RWPE2 (cell line): ENCODE measurements at places on chromosomes 1 and 21.
A peak's percentile ranks its signal among the peaks of the same experiment; 100 is the strongest.

GRCh38 chr1:210455840-210456603 lies 127.3 kb downstream of the HHAT start:
- DNase-seq = no peak

DNA sequence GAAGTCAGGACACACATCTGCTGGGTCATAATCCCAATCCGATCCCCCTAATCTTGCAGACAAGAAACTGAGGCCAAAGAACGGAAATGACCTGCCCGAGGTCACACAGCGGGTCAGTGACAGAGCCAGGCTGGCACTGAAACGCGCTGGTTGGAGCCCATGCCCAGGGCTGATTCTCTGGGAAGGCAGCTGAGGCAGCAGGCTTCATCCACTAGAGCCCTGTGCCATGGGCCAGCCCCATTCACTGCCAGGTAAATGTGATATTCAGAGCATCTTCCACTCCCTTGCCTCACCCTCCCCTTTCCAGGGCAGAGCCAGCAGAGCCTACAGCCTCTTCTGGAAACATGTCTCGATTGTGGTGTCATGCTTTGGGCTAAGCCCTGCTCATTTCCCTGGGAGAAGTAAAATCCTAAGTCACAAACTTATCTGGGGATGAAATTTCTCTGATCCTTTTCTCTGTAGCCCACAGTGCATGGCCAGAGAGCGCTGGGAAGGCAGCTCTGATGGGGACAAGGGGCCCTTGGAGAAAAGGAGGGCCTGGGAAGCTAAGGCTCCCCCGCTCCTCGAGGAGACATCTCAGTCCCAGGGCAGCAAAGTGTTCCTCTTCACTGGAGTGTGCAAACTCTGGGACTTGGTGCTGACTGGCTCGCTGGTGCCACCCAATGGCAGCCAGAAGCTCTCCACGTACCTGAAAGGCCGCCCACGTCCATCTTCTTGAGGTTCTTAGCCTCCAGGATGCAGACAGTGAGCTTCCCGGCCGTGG lies 110.4 kb downstream of the SYT2 start:
- no peak for DNase-seq

DNA sequence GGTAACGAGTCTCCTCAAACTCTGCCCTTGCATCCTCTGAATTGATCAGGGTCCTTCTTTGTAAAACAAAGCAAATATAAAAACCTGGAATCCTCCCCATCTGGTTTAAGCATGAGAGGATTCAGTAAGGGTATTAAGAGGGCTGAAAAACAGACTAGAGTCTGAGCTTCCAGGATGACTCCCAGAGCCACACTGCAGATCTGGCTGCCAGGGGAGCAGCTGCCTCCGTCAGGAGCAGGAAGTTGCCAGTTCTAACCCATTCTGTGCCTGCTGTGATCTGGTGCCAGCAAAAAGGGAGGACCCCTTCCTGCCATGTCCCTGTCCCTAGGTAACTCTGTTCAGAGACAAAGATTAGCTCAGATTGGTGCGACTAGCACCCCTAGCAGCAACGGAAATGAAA lies 27.5 kb downstream of the SERTAD4 start:
- no peak for DNase-seq

DNA sequence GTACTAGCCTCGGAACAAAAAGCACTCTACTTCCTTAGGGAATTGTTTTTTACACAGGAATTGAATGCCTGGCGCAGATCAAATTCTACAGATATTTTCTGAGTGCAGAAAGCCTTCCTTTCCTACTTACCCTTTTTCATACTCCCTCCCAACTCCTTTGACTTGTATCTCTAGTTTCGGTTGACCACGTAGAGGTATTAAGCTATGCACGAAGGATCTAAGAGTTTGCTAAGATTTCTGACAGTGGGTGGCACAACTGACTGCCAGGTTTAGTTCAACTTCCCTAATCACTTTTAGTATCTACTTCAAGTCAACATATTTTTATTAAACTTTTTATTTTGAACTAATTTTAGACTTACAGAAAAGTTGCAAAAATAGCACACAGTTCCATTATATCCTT lies 5.0 kb downstream of the TOR1AIP2 start:
- DNase-seq = no peak

- DNase-seq = no peak
These were observed 39.1 kb downstream of the PTPRU start for GRCh38 chr1:29275435-29275834.

DNA sequence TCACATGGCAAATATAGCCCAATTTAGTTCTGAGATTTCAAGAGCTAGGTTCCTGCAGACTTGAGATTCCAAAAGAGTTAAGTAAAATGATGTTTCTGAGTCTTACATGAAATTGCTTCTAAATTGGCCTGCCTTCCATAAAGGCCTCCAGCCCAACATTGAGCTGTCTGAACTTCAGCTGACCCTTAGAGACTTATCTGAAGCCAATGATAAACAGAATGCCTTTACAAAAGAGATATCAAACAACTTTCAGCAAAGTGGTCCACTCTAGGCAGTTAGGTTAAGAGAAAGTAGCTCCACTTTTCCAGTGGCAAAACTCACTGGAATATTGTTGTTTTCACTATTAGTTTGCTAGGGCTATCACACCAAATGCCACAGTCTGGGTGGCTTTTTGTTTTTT lies 6.3 kb upstream of the RC3H1 start:
- no peak for DNase-seq

GRCh38 chr1:205672970-205673369 lies 7.3 kb downstream of the SLC45A3 start:
- DNase-seq = no peak

DNA sequence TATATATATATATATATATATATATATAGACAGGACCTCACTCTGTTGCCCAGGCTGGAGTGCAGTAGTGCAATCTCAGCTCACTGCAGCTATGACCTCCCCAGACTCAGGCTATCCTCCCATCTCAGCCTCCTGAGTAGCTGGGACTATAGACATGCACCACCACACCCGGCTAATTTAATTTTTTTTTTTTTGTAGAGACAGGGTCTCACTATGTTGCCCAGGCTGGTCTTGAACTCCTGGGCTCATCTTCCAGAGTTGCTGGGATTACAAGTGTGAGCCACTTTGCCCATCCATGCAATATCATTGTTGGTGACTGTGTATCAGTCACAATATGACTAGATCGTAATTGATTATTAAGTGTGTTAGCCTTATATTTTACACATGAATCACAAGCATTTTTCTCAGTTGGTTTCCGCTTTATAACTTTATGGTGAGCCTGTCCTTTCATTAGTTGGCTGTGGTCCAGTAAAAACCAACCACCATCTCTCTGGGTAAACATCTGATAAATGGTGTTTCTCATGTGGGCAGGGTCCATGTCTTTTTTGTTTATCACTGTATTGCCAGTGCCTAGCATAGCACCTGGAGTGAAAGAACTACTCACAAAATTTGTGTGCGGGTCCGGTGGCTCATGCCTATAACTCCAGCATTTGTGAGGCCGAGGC lies 63.6 kb downstream of the MYOM3 start:
- DNase-seq = no peak

DNA sequence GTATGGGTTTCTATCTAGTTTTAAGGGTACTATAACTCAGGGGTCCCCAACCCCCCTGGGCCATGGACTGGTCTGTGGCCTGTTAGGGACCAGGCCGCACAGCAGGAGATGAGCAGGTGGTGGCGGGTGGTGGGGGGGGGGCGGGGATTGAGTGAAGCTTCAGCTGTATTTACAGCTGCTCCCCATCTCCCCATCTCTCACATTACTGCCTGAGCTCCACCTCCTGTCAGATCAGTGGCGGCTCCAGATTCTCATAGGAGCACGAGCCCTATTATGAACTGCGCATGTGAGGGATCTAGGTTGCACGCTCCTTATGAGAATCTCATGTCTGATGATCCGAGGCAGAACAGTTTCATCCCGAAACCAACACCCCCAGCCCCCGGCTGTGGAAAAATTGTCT lies 95.1 kb upstream of the SLC45A1 start:
- no peak for DNase-seq

DNA sequence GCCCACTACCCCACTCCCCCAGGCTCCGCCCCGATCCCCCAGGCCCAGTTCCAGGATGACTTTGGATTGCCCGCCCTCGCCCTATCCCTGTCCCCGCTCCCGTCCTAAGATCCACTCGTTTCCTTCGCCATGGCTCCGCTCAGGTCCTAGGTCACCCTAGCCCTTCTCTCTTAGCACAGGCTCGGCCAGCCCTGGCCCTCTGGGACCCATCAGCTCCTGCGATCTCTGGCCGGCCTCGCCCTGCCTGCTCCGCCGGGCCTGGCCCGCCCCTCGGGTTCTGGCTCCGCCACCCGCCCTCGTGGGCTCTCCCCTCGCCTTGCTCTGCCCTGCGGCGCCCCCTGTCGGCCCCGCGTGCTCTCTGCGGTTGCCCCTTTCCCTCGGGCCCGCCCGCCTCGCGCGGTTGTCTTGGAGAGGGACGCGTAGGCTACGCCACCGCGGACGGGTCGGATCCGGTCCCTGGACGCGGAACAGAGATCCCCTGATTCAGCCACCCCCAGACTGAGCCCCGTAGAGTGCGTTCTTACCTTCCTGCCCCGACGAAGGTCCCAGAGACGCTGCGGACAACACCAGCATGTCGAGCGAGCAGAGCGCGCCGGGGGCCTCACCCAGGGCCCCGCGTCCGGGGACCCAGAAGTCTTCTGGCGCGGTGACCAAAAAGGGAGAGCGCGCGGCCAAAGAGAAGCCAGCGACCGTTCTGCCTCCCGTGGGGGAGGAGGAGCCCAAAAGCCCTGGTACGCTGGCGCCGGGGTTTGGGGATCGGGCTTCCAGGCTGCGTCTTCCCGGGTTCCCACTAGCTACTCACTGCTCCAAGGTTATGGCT lies at the start of gene LRRC71:
TSS of gene LRRC71 (plus strand) at position 400 of the 820 bp plus-strand sequence. CDS start at position 572, 172 bp downstream.
- DNase-seq = no peak

DNA sequence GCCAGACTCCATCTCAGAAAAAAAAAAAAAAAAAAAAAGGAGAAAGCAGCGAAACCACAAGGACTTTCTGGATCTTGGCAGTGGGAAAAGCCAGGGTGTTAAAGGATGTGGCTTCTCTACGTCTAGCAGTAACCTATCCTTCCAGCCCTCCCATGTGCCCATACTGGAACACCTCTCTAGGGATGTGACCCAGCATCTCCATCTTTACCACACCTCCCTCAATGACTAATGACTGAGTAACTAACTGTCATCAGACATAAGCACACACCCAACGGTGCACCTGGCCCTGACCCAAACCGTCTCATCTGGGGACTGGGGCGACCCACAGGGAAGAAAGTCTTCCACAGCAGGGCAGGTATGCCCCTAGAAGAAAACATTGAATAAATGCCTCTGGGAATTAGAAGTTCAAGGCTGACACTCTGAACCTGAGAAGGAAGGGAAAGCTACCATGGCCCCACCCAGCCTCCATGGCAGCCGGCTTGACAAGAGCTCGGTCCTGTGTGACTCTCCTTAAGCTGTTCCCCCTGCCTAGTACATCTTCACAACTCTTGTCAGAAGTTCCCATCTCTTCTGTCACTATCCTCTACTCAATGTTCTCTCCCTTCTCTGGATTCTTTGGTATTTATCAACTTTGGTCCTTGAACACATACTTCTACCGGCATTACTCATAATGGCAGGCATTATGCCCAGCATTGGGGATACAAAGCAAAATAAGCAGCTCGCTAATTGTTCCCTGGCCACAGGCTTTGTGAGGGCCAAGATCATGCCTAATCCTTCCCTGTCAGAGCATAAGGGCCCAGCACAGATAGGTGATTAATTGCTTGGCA lies 14.8 kb upstream of the PAQR6 start:
- DNase-seq = no peak

GRCh38 chr1:204887846-204888245 lies 17.2 kb downstream of the NFASC start:
- no peak for DNase-seq

DNA sequence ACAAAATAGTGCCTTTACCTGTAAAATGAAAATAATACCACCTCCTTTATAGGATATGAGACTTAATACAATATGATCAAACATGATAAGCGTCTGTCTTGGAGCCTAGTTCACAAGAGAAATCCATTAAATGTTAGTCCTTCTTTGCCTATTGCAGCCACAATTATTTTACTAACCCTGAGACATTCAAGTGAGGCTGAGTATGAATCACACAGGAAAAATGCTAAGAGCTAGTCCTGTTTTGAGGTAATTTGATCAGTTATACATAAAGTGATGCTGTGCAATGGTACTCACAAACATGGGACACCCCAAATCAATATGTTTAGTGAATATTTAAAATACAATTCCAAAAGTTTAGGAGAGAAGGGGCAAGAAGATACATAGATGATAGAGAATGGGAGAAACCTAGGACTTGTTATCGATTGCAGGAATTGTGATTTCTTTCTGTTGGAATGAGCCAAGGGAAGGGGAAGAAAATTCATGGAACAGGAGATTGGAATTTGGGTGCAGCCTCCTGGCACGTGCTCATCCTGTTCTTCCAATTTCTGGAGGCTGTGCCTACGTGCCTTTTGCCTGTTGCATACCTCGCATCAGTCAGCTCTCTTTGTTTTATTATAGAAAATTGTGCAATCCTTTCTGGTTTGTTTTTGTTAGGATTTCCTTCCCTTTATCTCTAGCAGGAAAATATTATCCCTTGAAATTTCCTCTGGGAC lies 39.9 kb upstream of the BACH1 start:
- peak; percentile 87 for DNase-seq

DNA sequence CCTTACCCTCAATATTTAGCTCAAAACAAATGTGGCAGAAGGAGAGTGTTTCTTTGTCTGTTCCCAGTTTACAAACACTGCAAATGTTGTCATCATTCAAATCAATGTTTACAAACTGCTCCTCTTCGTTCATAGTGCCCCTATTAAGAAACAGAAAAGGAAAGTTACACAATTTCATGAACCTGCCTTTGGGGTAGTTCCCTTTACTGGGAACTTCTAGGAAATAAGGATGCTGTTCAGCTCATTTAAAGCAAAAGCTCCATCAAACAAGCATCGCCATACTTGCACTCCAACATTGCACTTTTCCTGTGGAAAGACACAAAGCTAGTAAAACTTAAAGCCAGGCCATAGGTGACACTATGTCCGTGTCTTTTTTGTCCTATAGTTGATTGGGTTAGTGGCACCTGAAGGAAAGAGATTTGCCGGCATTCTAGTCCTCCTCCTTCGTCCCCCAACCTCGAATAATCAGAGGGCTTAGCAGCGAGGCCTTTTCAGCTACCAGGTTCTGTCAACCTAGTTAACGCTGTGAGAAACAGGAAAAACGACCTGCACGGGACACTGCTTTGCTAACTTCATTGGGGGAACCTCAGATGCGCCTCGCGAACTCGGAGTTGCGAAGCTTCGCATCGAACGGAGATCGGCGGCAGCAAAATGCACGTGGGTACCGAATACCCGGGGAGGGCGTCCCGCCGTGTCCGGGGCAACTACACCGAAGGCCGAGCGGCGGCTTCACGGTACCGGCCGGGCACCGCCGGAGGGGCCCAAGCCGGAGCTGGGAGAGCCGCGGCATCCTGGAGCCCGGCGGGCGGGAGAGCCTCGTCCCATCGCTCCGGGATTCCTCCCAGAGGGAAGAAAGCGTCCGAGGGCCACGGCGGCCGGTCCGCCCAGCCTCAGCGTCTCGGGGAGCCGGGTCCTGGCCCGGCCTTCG lies 706 bp downstream of the C21orf91 start:
- DNase-seq = no peak

DNA sequence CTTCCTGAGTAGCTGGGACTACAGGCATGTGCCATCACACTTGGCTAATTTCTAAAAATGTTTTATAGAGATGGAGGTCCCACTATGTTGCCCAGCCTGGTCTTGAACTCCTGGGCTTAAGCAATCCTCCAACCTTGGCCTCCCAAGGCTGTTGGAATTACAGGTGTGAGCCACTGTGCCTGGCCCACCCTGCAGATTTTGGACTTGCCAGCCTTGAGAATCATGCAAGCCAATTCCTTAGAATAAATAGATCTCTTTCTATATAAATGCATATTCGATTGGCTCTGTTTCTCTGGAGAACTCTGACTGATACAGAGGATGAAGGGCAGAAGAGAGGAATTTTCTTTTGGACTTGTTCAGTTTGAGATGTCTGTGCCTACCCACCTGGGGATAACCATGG lies 6.7 kb downstream of the CLDN14 start:
- no peak for DNase-seq

- DNase-seq = no peak
These were observed 39.3 kb upstream of the EYA3 start for GRCh38 chr1:28127617-28128257.
